RWPE2 (cell line): ENCODE measurements at places on chromosomes 6 and 20.

- no peak for DNase-seq
Observed at GRCh38 chr6:37135835-37136694, 33.9 kb upstream of the PIM1 start.

DNA sequence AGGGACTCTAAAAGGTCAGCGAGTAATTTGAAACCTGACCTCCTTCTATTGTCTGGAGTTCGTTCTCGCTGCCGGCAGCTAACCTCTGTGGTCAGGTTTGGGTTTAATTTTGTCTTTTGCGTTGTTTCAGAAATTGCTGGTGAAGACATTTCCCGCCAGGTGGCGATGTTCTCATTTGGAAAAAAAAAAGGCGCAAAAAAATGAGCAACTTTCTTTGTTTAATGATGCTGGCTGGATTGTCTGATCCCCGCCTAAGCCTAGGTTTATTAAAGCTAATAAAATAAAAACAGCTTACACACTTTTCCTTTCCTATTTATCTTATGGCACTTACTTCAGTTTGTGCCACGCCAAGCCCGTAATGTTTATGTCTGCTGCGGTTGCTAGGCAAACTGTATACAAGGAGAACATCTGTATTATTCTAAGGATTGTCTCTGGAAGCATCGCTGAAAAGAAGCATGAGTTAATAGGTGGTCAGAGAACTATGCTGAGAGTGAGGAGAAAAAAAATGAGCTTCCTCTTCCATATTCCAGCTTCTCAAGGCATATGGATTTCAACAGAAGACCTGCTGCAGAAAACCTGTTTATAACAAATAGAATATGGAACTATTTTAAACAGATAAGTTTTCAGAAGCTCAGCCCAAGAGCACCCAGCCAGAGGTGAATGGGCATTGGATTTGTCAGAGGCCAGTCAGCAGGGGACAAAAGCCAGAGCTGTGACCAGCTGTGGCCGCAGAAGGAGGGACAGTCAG lies 205.7 kb downstream of the DOK5 start:
- no peak for DNase-seq

GRCh38 chr6:108690326-108691049 lies 129.8 kb downstream of the FOXO3 start:
- DNase-seq, result no peak

- DNase-seq, result no peak
Observed at GRCh38 chr6:99282479-99283062, 66.9 kb downstream of the FAXC start.

DNA sequence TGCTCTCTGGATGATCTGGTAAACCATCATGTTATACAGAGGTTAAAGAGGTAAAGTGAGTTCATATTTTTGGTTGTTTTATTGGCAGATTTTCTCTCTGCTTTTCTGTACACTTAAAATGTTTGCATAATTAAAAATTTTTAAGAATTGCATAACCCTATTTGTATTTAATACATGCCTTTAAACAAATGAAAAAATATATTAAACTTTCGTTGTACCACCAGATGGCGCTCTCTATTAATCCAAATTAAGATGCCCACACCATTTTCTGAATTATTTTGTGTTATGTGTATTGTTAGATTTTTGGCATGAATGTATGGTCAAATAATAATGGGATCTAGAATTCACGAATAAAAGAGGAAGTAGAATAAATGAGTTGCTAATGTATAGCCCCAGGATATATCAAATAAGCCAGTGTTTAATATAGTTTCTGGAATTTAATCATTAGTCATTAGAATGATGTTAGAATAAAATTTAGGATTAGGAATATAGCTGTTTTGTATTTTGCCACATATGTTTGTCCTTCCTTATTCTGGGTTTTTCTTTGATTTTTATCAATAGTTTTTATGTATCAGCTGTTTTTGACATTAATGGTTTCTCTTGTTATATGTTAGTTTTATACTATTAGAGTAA lies 38.9 kb downstream of the SMAP1 start:
- DNase-seq, result no peak
